ENCODE measurements at places on chromosomes 2 and 18.
A peak's percentile ranks its signal among the peaks of the same experiment; 100 is the strongest.

DNA sequence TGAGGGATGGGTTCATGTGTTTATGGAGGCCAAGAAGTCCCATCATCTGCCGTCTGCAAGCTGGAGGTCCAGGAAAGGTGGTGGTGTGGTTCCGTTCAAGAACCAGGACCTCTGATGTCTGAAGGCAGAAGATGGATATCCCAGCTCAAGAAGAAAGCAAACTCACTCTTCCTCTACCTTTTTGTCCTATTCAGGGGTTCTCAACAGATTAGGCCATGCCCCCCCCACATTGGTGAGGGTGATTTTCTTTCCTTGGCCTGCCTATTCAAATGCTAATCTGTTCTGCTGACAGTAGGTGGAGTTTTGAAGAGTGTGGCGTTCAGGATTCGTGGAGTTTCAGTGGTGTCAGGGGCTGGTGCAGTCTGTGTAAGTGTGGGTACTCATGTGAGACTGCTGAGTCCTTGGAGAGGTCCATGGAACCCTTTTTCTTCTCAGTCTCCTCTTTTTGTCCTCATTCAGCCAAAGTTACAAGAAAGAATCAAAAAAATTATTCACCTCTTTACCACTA, 5.9 kb downstream of the MSL3B start:
- no peak for DNase-seq
- H3K27me3 ChIP-seq = no peaks in the 10 kb centered on the region
- H3K4me3 ChIP-seq = no peak overlapping the region
- H3K4me1 ChIP-seq = no peaks in the 10 kb centered on the region

DNA sequence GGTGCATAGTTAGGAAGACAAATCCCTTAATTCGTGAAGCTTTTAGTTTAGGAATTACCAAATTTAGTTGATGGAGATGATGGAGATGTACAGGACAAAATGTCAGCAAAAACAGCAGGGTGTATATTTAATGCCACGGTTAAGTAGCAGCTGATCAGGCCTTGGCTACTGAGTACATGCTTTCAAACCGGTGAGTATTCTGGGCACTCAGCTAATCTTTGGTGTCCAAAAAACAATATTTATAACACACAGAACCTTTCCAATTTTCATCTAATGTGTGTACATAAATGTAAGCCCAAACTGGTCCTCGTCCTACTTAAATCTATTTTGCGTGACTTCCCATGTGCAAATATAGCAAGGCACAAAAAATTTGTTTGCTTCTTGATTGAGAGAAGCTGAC, 703.4 kb upstream of the LINC00305 start:
- H3K4me1 ChIP-seq = no peaks in the 10 kb centered on the region
- no peaks in the 10 kb centered on the region for H3K36me3 ChIP-seq
- DNase-seq = peak; percentile 63
- H3K27ac ChIP-seq = no peak overlapping the region

DNA sequence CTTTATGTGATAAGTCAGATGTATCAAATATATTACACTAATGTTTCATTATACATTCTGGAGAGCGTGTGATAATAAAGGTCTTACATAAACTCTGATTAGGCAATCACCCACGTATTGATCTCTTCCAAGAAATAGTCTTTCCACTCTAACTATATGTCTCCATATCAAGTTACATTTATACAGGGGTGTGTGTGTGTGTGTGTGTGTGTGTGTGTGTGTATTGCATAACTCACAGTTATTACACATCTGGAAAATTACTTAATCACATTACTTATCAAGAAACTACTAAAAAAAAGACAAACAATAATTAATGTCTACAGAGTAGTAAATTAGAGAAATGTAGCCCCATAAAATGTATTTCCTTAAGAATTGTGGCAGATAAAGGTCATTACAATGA, 339.8 kb downstream of the CDH19 start:
- no peak overlapping the region for H3K4me3 ChIP-seq
- no peak overlapping the region for H3K27ac ChIP-seq
- H3K27me3 ChIP-seq = no peaks in the 10 kb centered on the region
- H3K36me3 ChIP-seq = no peaks in the 10 kb centered on the region
- no peaks in the 10 kb centered on the region for H3K4me1 ChIP-seq

GRCh38 chr2:52084759-52085158, 1052.8 kb upstream of the NRXN1 start:
- H3K27me3 ChIP-seq = no peaks in the 10 kb centered on the region
- no peak for DNase-seq
- H3K4me3 ChIP-seq = no peak overlapping the region
- no peaks in the 10 kb centered on the region for H3K36me3 ChIP-seq

DNA sequence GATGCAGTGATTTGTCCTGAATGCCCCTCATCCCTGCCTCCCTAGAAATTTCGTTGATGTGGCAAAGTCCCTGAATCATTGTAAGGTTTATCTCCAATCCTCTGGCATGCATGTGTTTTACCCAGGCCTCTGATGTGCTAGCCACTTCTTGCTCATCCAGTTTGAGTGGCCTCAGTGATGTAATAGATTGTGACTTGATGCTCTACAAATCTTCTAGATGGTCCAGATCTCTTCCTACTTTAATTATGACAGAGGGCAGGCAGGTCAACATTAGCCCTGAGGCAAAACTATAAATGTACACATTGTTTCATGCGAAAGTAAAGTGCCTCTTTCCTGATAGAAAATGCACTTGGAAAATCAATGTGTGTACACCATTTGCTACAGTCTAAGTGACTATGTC, 54.5 kb downstream of the LONRF2 start:
- H3K27me3 ChIP-seq = peaks cover under 1% of the 10 kb centered on the region
- no peak overlapping the region for H3K4me3 ChIP-seq
- no peak overlapping the region for H3K27ac ChIP-seq
- H3K4me1 ChIP-seq = peaks cover under 1% of the 10 kb centered on the region

- no peak overlapping the region for H3K4me3 ChIP-seq
- H3K36me3 ChIP-seq = peaks cover 7% of the 10 kb centered on the region
- peak overlapping the region; percentile 52 for H3K27ac ChIP-seq
- no peaks in the 10 kb centered on the region for H3K4me1 ChIP-seq
- no peaks in the 10 kb centered on the region for H3K27me3 ChIP-seq
These were observed 100.6 kb downstream of the DYM start for GRCh38 chr18:49359732-49360444.

DNA sequence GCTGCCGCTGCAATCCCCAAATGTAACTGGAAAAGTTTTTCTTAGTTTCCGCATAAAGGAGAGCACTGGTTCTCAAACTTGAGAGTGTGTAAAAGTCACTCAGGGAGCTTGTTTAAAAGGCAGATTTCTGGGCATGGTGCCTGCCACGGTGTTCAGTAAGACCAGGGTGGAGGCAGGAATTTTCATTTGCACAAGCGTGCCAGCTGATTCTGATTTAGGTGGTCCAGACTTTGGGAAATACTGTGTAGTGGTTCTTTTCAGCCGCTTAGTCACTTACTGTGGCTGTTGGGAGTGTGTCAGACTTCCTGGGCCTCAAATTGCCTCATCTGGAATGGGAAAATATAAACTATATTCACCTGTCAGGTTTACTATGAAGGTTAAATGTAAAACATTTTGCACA, 788 bp downstream of the ARMC9 start:
- DNase-seq = no peak
- no peaks in the 10 kb centered on the region for H3K36me3 ChIP-seq
- peak overlapping the region; percentile 86 for H3K4me3 ChIP-seq
- peaks cover 10% of the 10 kb centered on the region for H3K4me1 ChIP-seq
- peak overlapping the region; percentile 52 for H3K27ac ChIP-seq

DNA sequence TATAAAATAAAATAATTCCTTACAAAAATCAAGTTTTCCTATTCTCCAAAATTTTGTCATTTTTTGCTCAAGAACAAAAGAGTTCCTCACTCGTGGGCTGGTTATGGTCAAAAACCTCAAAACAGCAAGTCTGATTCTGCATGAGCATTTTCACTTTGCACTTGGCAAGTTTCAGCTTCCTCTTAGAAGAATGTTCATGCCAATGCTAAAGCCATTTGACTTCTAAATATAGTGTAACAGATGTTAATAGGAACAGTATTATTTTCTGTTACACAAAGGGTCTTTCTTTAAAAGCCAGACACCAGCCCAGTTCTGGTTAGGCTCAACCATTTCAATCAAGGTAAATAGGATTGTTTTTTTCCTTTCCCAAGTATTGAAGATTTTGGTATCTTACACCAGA, 261.3 kb upstream of the CCDC68 start:
- no peaks in the 10 kb centered on the region for H3K27me3 ChIP-seq
- H3K4me3 ChIP-seq = no peak overlapping the region
- H3K27ac ChIP-seq = peak overlapping the region; percentile 63
- H3K36me3 ChIP-seq = no peaks in the 10 kb centered on the region

- H3K4me1 ChIP-seq = peaks cover 4% of the 10 kb centered on the region
- H3K27ac ChIP-seq = peak overlapping the region; percentile 20
- H3K36me3 ChIP-seq = peaks cover 76% of the 10 kb centered on the region
- no peak for DNase-seq
- H3K27me3 ChIP-seq = no peaks in the 10 kb centered on the region
These were observed 13.8 kb downstream of the FOSL2 start for GRCh38 chr2:28406276-28407096.

- no peaks in the 10 kb centered on the region for H3K27me3 ChIP-seq
- H3K36me3 ChIP-seq = no peaks in the 10 kb centered on the region
These were observed 301.8 kb downstream of the EXOC6B start for GRCh38 chr2:72524071-72524470.

- no peaks in the 10 kb centered on the region for H3K4me1 ChIP-seq
- no peak overlapping the region for H3K4me3 ChIP-seq
- no peaks in the 10 kb centered on the region for H3K36me3 ChIP-seq
- no peaks in the 10 kb centered on the region for H3K27me3 ChIP-seq
- no peak overlapping the region for H3K27ac ChIP-seq
- no peak for DNase-seq
These were observed 52.6 kb upstream of the PEX13 start for GRCh38 chr2:60964651-60965498.

Measured in muscle of leg (tissue), 16 donors.